ENCODE measurements at places on chromosomes 7 and 10. TPM values are rescaled to one million over a fixed set of nuclear protein-coding genes. Genes with fewer than 3 reads are reported as not detected.

DNA sequence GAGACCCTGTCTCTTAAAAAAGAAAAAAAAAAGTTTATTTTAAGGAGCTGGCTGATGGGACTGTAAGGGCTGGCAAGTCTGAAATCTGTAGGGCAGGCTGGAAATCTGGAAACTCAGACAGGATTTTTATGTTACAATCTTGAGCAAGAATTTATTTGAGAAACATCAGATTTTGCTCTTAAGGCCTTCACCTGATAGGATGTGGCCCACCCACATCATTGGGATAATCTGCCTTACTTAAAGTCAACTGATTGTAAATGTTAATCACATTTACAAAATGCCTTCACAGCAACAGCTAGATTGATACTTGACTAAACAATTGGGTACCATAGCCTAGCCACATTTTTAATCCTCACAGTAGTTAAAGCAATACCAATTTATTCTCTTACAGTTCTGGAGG is 11.5 kb downstream of the MINDY4 start:
- no peak for DNase-seq

Gene IQUB
- 0.58 TPM for polyA plus RNA-seq

DNA sequence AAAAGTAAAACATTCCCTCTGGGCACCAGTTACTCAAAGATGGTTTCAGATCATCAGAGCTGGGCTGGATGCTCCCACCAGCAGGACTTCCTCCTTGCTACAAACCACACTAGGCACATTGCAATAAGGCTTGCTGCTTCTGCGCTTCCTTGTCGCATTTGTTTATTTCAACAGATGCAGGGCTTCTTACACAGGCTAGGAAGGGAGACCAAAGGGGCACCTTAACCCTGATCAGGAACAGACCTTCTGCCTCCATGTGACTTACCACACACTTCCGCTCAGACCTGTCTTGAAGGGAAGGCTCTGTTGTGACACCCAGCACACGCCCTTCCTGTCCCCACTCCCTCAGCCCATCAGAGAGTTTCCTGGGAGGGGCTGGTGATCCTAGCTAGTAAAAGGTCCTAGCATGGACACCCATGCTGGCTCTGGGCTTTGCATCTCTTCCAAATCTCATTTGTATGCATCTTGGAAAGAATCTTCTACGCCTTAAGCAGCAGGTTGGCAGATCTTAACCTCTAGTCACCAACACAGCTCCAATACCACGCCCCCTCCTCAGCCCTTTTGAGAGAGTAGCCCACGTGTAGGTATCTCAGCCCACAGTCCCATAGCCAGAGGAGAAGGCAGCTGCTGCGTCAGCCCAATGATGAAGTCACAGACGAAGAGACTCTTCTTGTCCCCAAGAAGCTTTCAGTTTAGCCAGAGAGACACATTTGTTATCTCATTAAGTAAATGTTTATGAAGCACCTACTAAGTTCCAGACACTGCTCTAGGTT is 47.1 kb upstream of the SVIL start:
- no peak for DNase-seq

Gene CALML3
- polyA plus RNA-seq, result 0.09 TPM

DNA sequence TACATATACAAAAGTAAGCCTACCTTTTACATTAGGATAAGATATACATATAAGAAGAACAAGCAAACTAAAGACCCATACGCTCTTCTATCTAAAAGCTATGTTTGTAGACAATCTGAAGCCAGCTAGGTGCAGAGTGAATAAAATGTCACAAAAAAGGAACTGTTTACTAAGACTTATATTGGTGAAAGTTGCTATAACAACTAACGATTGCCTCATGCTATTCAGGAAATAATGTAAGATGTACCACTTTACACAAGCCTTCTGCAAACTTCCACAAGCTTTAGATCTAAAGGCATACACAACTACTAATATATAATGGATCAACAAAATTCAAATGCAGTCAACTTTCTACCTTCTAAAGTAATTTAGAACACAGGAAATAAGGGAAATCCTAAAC is 175.1 kb downstream of the SRPK2 start:
- DNase-seq, result no peak

DNA sequence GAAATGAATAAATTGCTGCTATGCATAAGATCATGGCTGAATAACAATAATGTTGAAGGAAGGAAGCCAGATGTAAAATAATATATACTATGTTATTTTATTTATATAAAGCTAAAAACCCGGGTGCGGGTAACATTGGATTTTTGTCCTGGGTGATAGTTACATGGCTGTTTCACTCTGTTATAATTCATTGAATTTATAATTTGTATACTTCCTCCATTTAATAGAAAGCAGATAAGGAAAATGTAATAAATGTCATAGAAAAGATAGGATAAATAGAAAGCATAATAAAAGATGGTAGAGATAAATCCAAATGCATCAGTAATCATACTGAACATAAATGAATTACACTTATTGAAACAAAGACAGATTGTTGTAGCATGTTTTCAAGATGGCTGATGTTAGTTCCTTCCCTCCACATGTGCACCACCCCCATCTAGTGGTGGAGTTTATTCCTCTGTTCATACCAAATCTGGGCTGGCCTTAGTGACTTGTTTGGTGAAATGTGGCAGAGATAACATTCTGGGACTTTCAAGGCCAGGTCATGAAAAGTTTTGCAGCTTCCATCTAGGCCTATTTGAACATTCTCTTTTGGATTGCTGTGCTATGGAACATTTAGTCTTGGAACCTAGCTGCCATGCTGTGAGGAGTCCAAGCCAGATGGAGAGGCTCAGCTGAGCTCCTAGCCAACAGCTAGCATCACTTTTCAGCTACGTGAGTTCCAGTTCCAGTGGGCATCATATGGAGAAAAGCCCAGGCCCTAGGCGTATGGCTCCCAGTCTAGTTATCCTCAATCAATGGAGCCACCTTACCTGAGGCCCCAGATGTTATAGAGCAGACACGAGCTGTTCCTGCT is 46.9 kb downstream of the AHCYL2 start:
- DNase-seq, result peak; percentile 25

Gene AMPH
- polyA plus RNA-seq, result 5.5 TPM

Gene PDK4
- polyA plus RNA-seq, result 13.6 TPM

Gene EVX1
- not detected for polyA plus RNA-seq

GRCh38 chr10:27192284-27192683 is 37.1 kb downstream of the MASTL start:
- no peak for DNase-seq

Gene MINDY4
- 12.3 TPM for polyA plus RNA-seq

Gene WDR86
- 12.0 TPM for polyA plus RNA-seq

- no peak for DNase-seq
These were observed 886.1 kb downstream of the SORCS1 start for GRCh38 chr10:106278383-106278782.

Gene STEAP2
- 19.2 TPM for polyA plus RNA-seq

DNA sequence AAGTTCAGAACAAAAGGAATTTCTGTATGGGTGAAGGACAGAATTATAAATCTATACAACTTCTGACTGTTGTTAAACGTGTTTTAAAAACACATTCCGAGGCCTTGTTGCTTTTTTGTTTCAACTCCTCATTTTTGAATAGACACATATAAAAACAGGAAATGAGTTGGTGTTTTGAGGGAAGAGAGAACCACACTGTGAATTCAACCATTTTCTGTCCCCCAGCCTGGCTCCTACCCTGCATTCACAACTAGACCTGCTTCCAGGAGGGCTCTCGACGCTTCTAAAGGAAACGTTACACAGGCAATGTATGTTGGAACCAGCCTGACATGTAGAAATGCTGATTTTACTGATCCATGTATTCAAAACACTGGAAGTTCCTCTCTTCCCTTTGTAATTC is 76.5 kb downstream of the OR13A1 start:
- DNase-seq, result no peak

Gene GIMAP7
- polyA plus RNA-seq, result 14.7 TPM

Gene CALHM3
- polyA plus RNA-seq, result 0.13 TPM

Gene IDI2
- not detected for polyA plus RNA-seq

- no peak for DNase-seq
These were observed 86.7 kb upstream of the ADRB1 start for GRCh38 chr10:113957013-113957412.

Gene CTBP2
- 60.1 TPM for polyA plus RNA-seq

Gene EPDR1
- 5.8 TPM for polyA plus RNA-seq

GRCh38 chr7:106369816-106370215 is 85.0 kb upstream of the NAMPT start:
- no peak for DNase-seq

- DNase-seq, result no peak
These were observed 5.2 kb upstream of the FAM180A start for GRCh38 chr7:135753616-135754413.

DNA sequence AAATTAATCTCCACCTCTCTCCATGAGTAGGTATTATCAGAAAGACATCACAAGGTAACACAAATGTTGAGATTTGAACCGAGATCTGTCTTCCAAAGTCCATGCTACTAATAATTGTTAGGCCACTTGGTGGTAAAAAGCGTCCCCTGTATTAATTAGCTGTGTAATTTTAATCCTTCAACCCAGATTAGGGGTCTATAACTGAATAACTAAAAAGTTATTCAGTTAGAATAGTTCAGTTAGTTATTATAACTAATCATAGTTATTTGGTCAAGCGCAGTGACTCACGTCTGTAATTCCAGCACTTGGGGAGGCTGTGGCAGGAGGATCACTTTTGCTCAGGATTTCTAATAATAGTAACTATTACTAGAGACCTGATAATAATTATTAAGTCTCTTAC is 5.6 kb downstream of the PDSS1 start:
- DNase-seq, result no peak

Gene MUC3A
- 127 TPM for polyA plus RNA-seq

Gene ELFN1
- 2.3 TPM for polyA plus RNA-seq

DNA sequence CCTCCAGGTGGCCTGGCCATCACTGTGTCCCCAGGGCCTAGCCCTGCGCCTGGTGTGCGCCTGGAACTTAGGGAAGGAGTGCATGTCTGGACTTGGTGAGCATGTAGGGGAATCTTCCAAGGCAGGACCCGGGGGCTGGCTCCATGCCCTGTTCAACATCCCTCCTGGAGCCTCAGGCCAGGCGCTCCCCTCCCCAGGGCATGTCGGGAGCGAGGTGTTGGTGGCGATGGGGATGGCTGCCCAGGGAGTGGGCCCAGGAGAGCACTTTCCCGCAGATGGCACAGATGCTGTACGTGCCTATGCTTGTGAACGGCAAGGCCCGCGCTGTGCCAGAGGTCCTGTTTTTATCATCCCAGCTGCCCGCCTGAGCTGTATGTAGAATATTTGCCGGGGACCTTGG is 55.0 kb downstream of the CDH23 start:
- DNase-seq, result no peak

Gene RPA3
- polyA plus RNA-seq, result 30.5 TPM

- peak; percentile 51 for DNase-seq
These were observed 41.1 kb upstream of the STMP1 start for GRCh38 chr7:135620980-135621850.

- DNase-seq, result no peak
These were observed 30.9 kb downstream of the SCIN start for GRCh38 chr7:12601302-12601869.

GRCh38 chr7:23235813-23236221 is 10.8 kb upstream of the GPNMB start:
- no peak for DNase-seq

DNA sequence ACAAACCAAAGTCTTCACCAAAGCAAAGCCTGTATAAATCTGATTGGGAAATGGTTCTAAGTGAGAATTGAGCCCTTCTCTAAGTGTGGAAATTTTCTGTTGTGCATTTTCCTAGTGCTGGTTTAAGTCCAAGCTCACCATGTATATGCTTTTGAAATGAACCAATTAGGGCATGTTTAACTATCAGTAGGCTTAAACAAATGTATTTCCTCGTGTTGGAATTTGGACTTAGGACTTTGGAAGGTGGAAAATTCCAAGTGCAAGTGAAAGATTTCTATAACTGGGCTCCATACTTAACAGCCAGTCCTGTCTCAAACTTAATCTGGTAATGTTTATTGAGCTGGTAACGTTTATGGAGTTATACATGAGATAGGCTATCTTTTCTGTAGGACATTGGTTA is 28.5 kb downstream of the CCNY start:
- peak; percentile 98 for DNase-seq

GRCh38 chr7:1210979-1211608 is 21.6 kb upstream of the UNCX start:
- DNase-seq, result no peak

GRCh38 chr10:63584725-63585035 is 63.5 kb downstream of the REEP3 start:
- DNase-seq, result no peak

GRCh38 chr10:4399556-4399955 is 426.5 kb upstream of the AKR1E2 start:
- no peak for DNase-seq

DNA sequence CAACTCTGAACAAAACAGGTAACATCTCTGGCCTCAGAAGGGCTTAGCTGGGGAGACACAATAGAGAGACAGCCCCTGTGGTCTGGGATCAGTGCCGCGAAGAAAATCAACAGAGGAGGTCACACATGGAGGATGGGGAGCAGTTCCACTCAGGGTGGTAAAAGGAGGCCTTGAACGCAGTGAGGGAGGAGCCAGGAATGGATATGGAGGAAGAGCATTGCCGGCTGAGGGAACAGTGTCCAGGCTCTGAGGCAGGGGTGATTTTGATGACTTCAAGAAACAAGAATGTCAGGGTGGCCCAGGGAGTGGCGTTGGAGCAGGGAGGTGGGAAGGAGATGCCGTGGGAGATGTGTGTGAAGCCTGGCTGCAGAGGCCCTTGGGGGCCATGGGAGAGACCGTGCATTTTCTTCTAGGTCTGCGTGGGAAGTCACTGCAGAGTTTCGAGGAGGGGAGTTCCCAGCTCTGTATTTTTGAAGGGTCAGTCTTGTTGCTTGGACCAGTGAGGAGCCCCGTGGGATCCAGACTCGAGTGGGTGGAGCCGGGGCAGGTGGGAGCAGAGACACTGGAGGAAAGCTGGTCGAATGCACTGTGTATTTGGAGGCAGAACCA is 35.7 kb upstream of the SH2D4B start:
- no peak for DNase-seq

GRCh38 chr7:131623154-131623553 is 66.7 kb upstream of the PODXL start:
- DNase-seq, result no peak

GRCh38 chr7:26185844-26186180 is 14.7 kb downstream of the HNRNPA2B1 start:
- no peak for DNase-seq

GRCh38 chr7:100099452-100099851 is 1.7 kb downstream of the MCM7 start:
- no peak for DNase-seq

Gene LOXL4
- 4.0 TPM for polyA plus RNA-seq

Gene DEPP1
- 13.4 TPM for polyA plus RNA-seq

Gene HPSE2
- polyA plus RNA-seq, result 6.9 TPM

DNA sequence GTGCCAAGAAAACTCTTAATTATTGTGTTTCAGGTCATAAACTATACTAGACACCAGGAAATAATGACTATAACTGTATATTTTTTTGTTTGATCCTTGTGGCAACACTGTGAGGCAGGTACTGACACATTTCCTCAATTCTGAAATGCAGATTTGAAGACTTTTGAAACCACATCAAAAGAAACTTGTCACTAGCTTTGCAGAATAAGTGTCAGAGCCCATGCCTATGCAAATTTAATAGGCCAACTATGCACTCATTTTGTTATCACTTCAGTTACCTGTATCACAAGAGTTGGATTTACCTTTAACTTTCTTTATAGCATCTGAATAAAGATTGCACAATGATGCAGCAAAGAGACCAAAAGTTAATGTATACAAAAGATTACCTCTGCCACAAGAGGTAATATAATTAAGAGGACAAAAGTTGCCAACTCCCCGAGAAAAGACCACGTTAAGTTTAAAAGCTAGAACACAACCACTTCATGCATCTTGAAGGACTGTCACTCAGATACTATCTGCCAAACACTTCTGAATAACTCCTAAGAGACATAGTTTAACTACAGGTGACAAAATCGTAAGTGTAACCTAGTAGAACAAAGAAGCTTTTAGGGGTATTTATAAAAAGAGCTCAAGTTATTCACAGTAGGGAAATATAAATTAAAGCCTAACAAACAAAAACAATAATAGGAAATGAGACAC is 80.5 kb downstream of the ELAPOR2 start:
- peak; percentile 16 for DNase-seq
